Effector CD4-positive, alpha-beta T cell (primary cell): ENCODE measurements at places on chromosomes 16 and 17.

DNA sequence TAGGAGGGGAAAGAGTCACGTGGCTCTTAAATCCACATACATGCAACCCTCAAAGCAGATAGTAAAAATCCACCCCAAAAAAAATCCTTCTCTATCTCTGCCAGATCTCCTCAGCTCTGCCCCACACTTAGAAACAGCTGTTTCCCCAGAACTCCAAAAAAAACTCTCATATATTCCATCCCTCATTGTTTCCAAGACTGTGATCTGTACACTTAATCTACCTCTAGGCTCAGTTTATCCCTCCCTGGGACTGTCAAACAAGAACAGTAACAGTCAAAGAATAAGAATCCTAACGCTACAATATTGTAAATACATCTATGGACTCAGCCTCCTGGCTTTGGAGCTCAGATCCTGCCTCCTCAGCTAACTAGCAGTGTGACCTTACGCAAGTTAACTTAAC lies 11.6 kb downstream of the CUEDC1 start:
- DNase-seq: no peak

GRCh38 chr16:53129281-53130158 lies 74.7 kb downstream of the CHD9 start:
- DNase-seq: no peak

DNA sequence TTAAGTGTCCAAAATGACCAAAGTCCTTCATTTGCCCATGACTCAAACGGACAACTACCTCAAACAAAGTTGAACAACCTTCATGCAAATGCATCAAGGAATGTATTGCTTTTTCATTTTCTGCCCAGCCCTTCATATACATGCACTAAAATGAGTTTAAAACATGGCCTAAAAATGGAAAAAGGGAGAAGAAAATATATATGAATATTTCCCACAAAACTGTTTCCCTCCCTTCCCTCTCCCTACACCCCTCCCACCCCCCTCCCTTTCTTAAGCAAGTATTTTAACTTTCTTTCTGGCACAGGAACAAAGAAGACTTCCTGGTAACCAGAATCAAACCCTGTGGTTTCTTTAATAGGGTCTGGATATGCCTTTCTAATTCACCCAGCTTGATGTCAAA lies 5.5 kb upstream of the FBXL20 start:
- DNase-seq: no peak

DNA sequence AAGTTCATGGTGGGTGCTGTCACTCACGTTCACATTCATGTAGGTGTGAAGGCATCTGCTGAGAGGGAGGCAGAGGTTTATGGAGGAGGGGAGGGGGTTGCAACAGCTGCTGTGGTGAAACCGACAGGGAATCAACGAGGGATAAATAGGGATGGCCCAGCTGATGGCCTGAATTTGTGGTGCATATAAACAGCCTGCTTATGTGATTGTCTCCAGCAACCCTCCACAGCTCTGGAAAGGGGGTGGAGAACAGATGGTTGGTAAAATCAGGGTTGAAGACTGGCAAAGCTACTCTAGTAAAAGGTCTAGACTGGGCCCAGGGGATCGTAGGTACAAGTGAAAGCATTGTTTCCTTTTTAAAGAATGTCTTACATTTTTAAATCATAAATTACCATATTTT lies 53.7 kb downstream of the IQCK start:
- no peak for DNase-seq

DNA sequence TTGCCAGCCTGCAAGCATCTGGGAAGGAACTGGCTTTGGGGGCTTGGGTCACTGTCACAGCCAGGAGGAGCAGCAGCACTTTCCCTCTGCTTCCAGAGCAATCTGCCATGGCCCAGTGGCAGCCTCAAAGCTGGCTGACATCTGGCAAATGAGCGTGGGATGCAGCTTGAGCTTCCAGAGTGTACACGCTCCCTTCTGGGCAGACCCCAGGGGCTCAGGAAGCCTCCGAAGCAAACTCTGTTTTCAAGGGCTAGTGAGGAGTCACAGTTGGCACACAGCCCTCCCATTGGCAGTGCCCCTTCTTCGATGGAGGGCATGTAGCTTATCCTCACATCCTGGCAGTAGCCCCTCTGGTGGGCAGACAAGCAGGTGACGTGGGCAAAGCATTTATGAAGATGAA lies 249.6 kb downstream of the ENGASE start:
- no peak for DNase-seq

DNA sequence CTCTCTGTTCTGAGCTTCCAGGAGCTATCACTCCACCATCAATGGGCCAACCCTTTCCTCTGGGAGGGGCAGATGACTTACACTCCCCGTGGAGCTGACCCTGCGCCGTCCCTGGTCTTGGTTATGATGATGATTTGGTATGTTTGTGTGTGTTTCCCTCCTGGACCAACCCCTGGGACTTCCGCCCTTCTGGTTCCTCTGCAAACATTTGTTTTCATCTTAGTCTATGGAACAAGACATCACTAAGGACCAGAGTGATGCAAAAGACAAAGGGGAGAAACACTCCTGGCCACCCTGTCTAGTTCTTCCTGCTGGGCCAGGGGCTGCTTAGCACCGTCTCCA lies 13.7 kb downstream of the CBX4 start:
- no peak for DNase-seq

DNA sequence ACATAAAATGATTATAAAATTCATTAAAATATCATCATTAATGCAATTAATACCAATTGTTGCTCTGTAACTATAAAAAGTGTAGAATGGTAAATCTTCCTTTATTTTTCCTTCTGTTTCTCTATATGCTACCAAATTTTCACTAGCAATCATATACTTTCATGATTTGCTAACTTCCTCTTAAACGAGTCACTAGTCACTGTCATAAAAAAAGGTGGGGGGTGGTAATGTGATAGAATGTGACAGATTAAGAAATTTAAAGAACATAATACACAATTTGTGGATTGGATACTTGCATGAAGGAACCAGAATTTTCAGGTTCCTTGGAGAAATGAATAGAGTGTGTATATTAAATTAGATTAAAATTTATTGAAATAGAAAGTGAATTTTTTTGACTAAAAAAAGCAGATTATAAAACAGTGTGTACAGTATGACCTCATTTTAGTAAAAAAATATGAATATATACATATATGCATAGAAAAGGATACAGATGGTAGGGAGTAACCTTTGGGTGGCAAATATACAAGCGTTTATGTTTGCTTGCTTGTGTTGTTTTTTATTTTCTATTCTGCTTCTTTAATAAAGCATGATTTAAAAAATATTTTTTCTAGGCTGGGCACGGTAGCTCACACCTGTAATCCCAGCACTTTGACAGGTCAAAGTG lies 56.7 kb upstream of the C17orf78 start:
- no peak for DNase-seq
